H4 (cell line): ENCODE measurements at places on chromosomes 4 and X. TPM values are rescaled to one million over a fixed set of nuclear protein-coding genes. Genes with fewer than 3 reads are reported as not detected.

DNA sequence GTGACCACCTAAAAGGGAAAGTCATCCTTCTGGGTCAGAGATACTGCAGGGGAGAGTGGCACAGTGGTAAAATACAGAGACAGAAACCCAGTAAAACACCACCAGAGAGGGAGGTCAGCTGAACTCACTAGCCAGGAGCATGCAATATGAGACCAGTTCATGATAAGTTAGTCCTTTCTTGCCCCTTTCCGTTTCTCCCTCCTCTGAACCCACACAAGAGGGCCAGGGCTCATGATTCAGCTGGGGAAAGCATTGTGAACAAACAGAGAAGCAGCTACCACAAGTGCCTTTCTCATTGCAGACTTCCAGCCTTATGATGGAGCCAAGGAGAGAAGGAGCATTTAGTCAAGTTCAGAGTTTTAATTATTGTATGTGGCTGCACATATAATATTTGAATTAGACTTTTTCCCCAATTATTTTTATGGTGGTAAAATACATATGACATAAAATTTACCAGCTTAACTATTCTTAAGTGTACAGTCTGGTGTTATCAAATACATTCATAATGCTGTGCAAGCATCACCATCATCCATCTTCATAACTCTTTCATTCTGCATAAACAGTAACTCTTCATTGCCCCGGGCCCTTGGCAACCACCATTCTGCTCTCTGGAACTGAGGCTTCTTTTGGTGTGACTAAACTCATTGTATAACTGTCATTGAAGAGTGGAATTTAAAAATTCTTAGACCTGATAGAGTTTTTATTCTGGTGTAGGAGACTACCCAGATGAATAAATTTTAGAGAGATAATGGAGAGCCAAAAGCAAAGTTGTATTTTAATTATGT is 114.6 kb downstream of the DDIT4L start:
- DNase-seq = peak; percentile 19

DNA sequence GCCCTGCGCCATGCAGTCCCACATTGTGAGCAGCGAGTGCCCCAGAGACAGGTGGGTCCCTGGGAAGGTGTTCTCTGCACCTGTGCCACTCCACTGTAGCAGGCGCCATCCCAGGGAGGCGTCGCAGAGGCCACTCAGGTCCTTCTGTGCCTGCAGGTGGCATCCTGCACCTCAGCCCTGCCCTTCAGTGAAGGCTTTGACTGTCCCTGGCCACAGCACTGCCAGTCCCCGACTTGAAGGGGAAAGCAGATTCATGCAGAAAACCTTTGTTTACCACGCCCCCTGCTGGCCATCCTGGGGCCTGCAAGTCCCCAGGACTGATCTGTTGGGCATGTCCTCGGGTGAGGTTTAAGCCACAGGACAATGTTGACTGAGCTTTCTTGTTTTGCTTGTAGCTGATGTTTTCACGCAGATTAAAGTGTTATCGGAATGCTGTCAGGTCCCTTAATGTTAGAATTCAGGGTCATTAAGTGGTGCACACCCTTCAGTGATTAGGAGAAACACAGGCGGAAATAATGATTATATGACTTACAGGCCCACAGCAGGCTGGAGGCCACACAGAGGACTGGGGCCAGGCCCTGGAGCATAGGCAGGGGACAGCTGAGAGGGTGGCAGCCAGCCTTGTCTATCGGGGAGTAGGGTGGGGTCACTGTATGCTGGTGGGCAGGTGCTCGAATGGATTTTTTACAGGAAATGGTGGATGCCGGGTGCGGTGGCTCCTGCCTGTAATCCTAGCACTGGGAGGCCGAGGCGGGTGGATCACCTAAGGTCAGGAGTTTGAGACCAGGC is 5.0 kb downstream of the TACC3 start:
- peak; percentile 86 for DNase-seq

Gene TEX13B
- total RNA-seq = not detected in 2 replicates

GRCh38 chr4:13617801-13618200 is 9.7 kb downstream of the BOD1L1 start:
- no peak for DNase-seq

Gene NKX3-2
- 0.04 and 0.66 TPM in 2 replicates for total RNA-seq

Gene TMEM128
- 34.1 and 37.0 TPM in 2 replicates for total RNA-seq

- no peak for DNase-seq
Measured at GRCh38 chr4:100681289-100681688, 163.5 kb upstream of the EMCN start.

Gene GLRB
- total RNA-seq = 2.0 and 4.2 TPM in 2 replicates
